Mesothelial cell of epicardium (in vitro differentiated cells): ENCODE measurements at places on chromosomes 16 and 17.

GRCh38 chr16:83793179-83793578, 14.6 kb upstream of the HSBP1 start:
- no peak for DNase-seq

GRCh38 chr17:80528536-80528935, 16.1 kb upstream of the RPTOR start:
- no peak for DNase-seq

- DNase-seq = no peak
These were observed 72.9 kb upstream of the PMFBP1 start for GRCh38 chr16:72244853-72245252.

DNA sequence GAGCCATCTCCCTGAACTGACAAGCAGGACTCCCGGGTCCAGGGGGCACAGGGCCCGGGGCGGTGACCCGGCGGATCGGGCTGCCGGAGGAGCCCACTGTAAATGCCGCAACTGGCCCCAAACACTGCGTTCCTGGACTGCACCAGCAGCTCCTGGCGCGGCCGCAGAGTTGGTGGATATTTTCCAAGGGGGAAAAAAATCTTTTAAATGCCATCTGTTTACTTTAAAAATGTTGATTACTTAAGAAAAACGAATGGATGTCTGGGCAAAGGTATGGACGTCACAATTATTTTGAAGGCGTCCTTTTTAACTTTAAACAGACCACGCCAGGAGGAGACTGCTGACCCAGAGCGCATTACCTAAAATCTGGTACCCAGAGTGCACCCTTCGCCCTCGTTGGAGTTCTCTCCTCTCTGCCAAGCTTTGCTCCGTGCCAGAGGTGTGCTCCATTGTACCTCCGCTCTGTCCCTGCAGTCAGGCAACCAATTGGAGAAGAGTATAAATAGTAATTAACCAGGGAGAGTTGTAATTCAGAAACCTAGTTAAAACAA, 3.4 kb downstream of the HS3ST3B1 start:
- no peak for DNase-seq

DNA sequence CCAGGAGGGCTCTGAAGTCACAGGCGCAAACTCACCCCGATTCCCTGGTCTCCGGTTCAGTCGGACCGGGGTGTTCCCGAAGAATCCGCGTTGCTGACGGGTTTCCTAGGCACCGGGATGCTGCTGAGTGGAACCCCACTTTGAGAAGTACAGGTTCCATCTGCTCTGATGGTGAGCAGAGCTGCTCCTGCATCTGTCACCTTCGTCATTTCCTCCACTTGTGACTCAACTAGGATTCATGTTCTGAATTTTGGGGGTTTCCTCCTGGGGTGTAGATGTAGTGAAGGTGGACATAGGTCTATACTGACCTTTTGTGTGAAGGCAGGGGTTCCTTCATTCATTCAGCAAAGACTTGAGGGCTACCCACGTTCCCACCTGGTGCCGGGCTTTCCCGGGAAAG, 25.0 kb downstream of the LGALS3BP start:
- DNase-seq = no peak

DNA sequence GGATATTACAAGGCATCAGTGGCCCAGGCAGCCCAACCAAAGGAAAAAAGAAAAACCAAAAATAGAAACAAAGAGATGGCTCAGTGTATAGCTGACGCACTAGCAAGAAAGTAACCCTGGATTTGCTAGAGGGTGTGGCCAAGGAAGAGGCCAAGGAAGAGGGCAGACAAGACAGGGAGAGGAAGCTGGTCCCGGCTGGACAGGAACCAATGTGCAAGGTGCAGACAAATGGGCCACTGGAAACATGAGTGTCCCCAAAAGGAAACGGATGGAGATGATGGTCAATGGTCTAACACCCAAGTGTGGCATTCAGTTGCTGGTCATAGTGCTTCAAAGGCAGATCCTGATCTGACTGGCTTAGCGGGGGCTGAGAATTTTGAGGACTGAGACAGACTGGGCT, 10.7 kb downstream of the POLR3K start:
- no peak for DNase-seq

- DNase-seq = no peak
These were observed 29.9 kb downstream of the SMARCE1 start for GRCh38 chr17:40617678-40618240.

- DNase-seq = no peak
These were observed 67.5 kb upstream of the LGALS9 start for GRCh38 chr17:27563532-27563931.

DNA sequence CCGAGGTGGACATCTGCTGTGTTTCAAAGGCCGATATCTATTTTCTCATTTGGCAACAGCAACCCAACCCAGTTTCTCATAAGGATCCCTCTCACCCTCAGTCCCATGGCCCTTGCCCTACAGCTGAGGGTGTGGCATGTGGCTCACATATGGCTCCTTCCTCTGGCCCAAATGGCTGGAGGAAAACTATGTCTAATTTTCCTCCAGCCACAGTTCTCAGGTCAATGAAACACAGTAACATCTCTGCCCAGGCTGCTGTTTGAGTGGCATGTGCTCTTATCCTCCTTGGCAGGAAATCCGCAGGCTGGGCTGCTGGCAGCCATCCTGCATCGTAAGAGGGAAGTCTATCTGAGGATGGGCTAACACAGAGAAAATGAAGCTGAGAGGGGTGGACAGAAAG, 24.1 kb downstream of the SERPINF1 start:
- DNase-seq = no peak

- DNase-seq = no peak
These were observed 3.9 kb downstream of the CCR7 start for GRCh38 chr17:40561294-40561870.

GRCh38 chr16:50933262-50933661, 191.4 kb downstream of the CYLD start:
- no peak for DNase-seq

- no peak for DNase-seq
These were observed 14.4 kb downstream of the WSCD1 start for GRCh38 chr17:6084311-6085161.

DNA sequence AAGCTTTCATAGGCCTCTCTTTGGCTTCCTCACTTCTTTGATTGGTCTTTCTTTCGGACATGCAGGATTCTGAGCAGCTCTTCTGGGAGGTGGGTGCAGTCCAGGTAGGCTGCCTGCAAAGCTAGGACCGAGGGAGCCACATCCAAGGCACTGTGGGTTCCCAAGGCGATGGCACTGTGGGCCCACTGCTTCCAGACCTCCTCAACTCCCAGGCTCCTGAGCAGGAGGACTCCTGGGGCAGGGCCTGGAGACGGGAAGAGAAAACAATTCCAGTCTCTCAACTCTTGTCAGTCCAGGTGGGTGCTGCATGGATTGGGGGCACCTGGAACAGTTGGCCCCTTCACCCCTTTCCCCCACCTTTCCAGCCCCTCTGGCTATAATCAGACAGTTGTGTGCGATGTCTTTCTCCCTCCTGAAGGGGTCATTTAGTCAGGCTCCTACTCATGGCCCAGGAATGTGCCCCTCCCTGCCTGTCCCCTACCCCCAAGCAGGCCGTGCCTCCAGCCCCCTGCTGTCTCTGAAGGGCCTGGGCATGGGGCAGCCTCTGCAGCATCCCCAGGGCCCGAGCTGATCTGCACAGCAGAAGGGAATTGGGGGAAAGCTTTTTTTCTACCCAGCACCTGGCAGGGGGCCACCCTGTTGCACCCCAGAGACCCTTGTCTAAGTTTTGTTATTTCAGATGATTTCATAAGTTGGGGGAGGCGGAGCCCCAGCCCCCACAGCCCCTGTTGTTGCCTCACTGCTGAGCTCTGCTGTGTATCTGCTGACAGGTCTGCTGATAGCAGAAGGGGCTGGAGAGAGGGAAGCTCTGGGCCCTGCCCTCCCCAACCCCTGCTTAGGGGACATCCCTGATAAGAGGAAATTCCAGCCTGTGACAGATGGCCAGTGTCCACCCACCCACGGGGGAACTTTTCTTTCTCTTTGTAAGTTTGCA, 330.3 kb downstream of the SEC14L1 start:
- no peak for DNase-seq

- no peak for DNase-seq
These were observed 9.6 kb downstream of the EMC6 start for GRCh38 chr17:3678095-3678820.

GRCh38 chr16:12410837-12411490, 392.7 kb downstream of the CPPED1 start:
- no peak for DNase-seq

GRCh38 chr16:54679531-54679930, 251.1 kb upstream of the IRX5 start:
- no peak for DNase-seq

DNA sequence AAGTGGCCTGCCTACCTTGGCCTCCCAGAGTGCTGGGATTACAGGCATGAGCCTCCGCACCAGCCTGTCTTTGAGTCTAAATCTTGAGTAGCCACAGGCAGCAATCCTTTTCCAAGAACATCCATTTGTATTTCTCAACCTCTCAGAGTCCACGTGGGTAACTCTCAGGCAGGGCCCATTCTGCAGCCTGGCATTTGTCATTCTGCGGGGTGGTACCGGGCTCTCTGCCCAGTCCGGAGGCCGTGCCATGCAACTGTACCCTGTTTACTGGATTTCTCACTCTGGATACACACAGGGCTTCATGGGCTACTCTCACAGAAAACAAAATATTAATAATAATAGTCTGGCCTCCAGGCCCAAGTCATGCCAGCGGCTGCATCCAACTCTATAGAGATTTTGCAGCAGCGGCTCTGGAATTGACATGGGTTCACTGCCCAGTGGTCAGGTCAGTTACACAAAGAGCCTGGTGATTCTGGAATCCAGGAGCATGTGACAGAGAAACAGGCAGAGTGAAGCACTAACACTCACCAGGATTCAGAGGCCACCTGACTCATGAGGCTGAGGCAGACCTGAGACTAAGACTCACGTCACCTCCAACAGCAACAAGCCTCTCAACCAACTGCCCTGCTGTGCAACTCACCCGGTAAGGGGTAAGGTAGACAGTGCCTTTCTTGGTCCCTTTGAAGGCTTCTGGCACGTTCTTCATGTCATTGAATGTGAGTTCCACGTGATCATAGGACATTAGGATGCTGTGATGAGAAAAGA, 4.0 kb downstream of the WBP2 start:
- DNase-seq = no peak

GRCh38 chr17:28897769-28898526, 415 bp upstream of the FLOT2 start:
- DNase-seq = no peak

DNA sequence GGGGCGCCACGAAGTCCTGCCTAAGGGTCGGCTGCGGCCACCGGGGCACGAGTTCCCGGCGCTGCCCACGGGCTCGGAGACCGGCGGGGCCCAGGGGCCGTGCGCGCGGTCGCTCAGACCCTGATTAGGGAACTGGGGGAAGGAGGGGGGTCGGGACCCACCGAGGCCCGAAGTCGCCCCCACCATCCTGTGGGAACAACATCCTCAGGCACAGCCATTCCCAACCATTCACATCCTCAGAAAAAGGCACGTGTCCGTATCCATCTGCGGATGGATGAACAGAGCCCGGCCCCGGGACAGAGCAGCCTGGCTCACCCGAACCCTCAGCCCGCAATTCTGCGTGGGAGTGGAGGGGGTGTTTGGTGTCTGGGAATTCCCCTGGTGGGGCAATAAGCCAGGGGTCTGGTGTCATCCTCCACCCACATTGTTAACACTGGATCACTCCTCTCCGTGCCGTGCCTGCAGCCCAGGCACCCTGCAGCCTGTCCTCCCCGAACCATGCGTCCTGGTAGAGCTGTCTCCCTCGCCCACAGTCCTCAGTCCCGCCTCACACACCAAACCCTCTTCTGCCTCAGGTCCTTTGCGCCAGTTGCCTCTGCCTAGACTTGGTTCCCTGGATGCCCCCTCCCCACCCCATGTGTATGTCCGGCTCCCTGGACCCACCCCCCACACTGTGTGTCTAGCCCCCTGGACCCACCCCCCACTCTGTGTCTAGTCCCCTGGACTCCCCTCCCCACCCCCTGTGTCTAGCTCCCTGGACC, 789 bp upstream of the CCDC57 start:
- no peak for DNase-seq

DNA sequence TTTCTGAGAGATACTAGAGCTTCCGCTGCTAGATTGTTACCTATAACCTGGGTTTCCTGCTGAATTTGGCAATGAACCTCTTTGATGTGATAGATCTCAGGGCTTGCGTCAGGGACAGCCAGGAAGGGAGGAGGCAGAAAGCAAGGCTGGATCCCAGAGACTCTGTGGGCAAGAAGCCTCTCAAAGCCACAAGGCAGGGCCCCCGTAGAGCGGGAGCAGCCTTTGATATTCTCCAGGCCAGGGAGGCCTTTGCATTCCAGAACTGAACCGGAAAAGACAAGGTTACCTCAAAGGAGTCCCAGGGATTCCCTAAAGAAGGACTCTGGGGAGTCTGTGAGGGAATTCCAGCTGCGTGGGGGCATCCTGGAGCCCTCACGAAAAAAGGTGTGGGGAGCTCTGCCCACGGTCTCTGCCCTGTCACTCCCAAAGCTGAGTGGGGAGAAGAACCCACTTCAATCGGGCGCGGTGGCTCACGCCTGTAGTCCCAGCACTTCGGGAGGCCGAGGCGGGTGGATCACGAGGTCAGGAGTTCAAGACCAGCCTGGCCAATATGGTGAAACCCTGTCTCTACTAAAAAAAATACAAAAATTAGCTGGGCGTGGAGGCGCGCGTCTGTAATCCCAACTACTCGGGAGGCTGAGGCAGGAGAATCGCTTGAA, 14.3 kb upstream of the SCIMP start:
- no peak for DNase-seq

DNA sequence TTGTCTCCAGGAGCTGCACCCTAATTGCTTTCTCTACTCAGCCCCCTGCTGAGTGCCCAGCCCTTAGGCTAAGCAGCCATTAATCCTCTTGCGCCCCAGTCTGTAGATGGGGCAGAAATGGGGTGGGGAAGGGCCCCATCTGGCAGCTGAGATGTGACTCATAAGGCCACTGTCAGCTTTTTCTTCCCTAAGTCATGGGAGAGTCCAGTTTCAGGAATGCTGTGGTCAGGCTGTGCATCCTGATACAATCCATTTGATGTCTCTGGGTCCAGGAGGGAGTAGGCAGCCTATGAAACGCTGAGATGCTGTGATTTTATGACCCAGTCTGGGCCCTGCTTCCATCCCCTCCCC, 12.3 kb downstream of the PLXDC1 start:
- no peak for DNase-seq

DNA sequence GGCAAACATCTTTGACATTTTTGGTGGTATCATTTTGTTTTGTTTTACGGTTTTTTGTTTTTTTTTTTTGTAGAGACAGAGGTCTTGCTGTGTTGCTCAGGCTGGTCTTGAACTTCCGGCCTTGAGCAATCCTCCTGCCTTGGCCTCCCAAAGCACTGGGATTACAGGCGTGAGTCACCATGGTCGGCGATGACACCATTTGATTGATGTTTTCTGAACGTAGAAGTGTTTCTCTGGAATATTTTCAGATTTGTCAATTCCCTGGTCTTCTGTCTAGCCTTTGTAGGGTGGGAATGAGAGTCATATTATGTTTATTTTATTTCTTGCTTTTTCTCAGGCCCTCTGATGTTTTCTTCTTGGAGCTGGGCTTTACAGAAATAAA, 32.2 kb upstream of the BRD7 start:
- DNase-seq = no peak
